Foreskin fibroblast (primary cell): ENCODE measurements at places on chromosomes 13 and 19.
A peak's percentile ranks its signal among the peaks of the same experiment; 100 is the strongest.

DNA sequence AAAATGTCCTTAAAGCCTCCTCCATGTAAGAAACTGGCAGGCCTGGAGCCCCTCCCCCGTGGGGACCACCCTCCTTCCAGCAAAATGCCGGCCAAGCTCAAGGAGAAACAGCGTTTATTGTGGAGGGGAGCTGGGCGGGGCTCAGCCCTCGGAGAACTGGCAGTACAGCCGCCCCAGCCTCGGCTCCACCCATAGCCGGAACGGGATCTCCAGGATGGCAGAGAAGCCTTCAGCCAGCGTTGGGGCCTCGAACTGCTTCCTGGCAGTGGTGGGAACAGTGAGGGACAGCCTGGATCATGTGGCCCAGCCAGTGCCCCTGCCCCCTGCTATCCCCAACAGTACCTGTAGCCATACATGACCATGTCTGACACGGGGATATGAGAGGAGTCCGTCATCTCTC, 6.3 kb downstream of the PNKP start:
- DNase-seq, result no peak

DNA sequence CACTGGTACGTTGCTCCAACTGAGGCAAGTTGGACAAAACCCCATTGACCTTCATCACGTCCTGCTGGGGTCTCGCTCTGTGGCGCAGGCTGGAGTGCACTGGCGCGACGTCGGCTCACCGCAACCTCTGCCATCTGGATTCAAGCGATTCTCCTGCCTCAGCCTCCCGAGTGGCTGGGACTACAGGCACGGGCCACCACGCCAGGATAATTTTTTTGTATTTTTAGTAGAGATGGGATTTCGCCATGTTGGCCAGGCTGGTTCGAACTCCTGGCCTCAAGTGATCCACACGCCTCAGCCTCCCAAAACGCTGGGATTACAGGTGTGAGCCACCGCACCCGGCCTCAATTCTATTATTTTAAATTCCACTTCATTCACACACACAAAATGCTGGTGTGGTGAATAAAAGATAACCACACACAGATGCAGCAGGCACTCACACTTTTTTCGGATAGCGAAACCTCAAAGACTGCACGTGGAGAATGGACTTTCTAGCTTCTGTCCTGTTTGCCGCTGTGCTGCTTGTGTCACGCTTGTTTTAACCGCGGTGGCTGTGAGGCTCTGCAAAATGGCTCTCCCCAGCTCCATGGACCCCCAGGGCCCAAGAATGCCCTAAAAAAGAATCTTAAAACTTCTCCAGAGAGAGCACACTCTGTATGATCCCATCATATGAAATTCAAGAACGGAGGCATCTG, 58.4 kb downstream of the COL4A1 start:
- no peak for DNase-seq

- no peak for DNase-seq
These were observed 584 bp downstream of the SMG9 start for GRCh38 chr19:43754253-43754502.

- no peak for DNase-seq
These were observed 318.3 kb upstream of the SGCG start for GRCh38 chr13:22862478-22862877.

- no peak for DNase-seq
These were observed 226.3 kb downstream of the FGF9 start for GRCh38 chr13:21897161-21897560.

GRCh38 chr13:106522112-106522705, 13.3 kb downstream of the EFNB2 start:
- no peak for DNase-seq

DNA sequence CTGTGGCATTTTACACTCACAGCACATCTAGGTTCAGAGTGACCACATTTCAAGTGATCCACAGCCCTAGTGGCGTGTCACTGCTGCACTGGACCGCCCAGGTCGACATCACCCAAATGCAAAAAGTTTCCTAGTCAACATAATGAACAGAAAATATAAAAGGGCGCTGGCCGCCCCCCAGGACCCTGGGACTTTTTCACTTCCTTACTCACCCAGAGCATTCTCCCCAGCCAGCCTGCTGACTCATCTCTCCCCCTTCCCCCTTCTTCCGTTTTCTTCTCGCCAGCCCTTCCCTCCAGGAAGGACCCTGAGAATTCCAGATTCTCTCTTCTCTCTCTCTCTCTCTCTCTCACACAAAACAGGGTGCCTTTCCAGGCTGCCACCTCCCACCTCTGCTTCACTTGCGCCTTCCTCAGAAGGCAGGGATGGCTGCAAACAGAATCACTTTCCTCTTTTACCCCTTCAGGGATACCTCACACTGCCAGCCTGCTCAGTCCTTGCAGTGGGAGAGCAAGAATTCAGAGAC, 21.0 kb upstream of the GRWD1 start:
- peak; percentile 64 for DNase-seq

DNA sequence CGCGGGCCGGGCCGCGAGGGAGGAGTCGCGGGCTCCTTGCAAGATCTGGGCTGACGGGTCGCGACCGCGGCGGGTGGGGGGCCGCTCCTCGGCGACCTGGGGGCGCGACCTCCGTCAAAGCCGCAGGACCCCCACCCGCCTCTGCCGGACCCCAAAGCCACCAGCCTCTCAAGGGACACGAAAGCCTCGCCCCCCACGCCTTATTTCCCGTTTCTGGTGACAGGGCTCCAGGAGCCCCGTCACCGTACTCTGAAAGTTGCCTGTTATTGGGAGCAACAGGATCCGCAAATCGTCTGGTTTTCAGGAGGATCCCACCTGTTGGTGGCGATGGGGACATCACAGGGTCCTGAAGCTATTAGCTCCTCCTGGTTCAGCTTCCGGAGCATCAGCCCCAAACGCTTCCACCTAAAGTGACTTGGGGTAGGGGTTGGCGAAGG, 530 bp downstream of the MAU2 start:
- peak; percentile 37 for DNase-seq

DNA sequence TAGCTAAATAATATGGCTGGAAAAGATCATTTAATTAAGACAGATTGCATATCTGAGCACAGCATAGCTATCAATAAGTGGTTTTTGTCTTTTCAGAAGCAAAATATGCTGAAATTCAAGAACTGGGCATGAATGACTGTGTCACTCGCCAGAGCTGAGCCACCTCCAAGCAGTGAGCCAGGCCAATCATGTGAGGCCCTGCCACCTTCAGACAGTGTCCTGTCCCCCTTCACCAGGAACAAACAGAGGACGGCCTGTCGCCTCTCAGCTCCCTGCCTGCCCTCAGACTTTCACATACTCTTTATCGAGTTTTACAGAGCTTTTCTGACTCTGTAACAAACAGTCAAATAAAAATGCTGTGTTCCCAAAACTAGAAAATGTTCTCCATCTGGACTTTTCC, 171.0 kb upstream of the TSC22D1 start:
- peak; percentile 18 for DNase-seq

DNA sequence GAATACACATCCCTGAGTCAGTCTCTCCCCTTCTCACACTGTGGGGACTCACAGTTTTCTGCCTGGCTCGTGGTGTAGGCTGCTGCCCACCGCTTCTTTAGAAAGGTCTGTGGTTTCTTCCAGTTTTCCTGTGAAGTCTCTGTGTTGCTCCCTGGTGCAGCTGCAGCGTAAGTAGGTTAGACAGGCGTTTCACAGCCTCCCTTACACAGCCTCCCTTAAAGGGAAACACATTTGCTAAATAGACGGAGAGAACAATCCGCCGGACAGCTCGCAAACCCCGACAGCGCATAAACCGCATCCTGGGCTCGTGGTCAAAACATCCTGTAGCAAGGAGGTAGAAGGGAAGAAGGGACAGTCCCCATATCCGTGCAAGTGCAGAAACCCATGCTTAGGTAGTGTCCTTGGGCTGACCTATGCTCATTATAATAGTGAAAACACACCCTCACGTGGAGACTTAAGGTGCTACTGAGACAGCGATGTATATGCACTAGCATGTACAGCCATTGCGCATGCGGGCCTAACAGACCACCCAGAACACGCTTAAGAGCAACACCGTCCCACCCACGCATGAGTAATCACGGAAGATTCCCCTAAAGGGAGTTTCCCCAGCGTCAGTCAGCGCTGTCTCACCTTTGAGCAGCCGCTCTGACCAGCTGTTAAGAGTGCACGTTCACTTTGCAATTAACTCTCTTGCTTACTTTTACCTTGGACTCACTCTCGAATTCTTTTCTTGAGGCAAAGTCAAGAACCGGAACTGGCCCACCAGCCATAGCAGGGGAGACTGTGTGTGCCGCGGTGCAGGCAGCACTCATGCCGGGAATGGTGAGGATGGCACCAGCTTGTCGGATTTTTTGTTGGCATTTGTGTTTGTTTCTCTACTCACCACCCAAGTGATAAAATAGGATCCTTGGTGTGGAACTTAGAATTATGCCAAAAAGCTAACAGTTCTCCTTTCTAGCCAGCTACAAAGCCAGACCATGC, 16.6 kb downstream of the SIGLEC8 start:
- DNase-seq, result no peak

GRCh38 chr19:48780631-48781391, 25.5 kb downstream of the FGF21 start:
- peak; percentile 56 for DNase-seq

GRCh38 chr13:93550236-93550635, 323.6 kb downstream of the GPC6 start:
- DNase-seq, result no peak

GRCh38 chr13:109110159-109110558, 480.7 kb downstream of the MYO16 start:
- DNase-seq, result no peak

GRCh38 chr19:46031781-46032596, 8.8 kb downstream of the IGFL4 start:
- no peak for DNase-seq

DNA sequence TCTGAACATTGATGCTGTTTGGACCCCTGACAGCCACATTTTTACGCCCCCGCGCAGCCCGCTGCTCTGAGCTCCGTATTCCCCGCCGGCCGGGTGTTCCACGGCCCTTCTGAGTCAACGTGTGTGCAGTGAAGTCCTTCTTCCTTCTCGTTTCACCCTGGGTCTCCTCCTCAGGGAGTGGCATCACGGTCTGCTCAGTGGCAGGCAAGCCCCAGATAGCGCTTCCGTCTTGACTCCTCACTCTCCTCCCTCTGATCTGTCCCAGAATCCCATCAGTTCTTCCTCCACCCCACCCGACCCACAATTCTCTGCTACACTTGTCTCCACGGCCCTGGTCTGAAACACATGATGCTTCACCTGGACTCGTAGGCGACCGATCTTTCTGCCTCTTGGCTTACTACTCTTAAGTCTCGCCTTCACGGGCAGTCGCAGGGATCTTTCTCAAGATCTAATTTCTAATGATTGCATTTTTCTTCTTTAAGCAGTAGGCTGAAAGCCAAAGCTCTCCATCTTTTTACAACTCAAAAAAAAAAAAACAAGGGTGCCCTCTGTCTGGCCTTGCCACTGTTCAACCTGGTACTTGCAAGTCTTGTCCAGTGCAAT, 33.9 kb downstream of the CCNE1 start:
- peak; percentile 26 for DNase-seq

DNA sequence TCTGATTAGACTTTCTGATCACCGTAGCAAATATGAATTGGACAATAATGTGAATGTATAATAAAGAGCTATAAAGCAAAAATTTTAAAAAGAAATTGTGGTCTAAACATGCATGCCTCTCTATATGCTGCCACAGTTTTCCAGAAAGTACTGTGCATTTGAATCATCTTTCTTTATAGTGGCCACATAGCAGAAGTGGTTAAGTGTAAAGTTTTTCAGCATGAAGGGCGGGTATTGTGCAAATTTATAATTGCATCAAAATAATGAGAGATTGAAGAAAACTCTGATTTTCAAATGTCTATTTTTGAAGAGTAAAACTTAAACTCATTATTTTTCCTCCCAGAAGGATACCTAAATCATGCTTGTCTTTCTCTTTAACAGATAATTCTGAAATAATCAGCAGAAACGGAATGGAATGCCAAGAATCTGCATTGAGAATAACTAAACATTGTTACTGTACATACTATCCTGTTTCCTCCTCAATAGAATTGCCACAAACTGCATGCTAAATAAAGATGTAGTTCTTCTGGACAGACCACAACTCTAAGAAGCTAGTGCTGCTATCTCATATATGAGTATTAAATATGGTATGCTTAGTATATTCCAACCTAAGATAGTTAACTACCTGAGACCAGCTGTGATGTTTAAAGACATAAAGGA, 42.9 kb upstream of the RAP2A start:
- no peak for DNase-seq

- no peak for DNase-seq
These were observed 3.9 kb downstream of the ZNF266 start for GRCh38 chr19:9431475-9431874.

DNA sequence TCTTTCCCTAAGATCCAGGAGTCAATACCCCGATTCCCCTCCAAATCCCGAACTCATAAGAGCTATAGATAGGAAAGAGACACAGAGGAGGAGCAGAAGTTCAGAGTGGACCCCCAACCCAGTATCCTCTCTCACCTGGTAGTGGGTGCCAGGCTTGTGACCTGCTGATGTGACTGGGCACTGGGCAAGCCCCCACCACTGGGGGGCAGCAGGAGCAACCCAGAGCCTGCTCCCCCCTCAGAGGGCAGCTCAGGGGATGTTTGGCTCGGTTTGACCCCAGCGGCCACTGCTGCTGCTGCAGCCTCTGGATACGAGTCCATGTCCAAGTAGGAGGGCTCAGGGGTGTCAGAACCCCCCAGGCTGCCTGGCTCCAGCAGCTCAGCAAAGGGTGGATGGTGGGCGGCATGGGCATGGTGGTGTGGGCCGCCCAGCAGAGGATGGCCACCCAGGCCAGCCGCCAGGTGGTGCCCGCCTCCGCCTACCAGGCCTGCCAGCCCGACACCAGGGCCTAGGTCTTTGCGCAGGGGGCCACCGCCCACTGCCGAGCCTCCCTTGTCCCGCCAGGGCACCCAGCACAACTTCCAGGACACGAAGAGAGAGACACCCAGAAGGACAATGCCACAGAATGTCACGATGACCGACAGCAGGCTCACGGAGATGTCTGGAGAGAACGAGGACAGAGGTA, 7.4 kb downstream of the SYT3 start:
- DNase-seq, result no peak

DNA sequence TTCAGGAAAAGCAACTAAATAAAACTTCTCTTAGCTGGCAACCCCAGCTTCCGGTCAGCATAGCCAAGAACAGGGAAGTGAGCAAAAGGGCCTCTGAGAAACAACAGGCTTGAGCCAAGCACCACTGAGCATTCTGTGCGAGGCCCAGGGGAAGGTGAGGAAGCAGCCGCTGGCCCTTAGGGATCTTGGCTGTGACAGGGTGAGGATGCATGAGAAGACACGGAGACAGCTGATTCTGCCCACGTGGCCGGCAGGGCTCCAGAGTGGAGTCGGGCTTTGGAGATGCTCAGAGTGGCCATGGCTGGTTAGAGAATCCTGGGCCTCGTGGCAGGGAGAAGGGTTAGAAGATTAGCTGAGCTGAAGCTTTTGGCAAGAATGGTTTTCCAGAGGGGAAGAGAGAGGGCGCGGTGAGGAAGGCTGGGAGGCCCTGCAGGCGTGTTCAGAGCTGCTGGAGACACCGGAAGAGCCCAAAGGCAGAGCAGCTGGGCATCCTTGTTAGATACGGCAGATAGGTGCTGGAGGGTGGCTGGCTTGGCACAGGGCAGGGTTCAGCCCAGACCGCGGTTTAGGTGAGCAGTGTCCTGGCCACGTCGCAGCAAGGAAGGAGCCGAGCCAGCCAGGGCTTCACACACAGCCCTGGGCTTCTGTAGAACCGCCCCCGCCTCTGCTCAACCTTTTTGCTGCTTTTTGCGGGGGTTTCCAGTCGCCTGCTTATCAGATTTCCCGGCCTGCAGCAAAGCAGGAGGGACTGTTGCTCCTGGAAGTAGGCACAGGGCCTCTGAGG, 17.3 kb downstream of the UPF1 start:
- DNase-seq, result peak; percentile 85
